Activated naive CD8-positive, alpha-beta T cell treated with anti-CD3 and anti-CD28 coated beads, Interleukin-2, amount 50 U/mL, for 16 hours (primary cell): ENCODE measurements at places on chromosomes 1 and 21.

DNA sequence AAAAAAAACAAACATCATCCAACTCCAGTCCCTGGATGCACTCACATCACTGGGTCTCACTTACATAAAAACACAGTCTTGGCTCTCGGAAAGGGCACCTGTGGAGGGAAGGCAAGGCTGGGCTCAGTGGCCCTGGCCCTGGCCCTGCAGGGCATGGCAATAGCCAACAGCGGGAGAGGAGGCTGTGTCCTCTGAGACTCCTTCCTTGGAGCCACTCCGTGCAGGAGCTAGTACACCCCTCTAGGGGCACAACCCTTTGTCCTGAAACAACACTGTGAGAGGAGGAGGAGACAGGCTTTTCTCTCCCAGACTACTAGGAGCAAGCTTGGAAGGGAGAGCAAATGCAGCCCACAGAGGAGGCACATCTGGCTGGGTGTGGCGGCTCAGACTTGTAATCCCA is 28.0 kb downstream of the URB1 start:
- no peak for DNase-seq

DNA sequence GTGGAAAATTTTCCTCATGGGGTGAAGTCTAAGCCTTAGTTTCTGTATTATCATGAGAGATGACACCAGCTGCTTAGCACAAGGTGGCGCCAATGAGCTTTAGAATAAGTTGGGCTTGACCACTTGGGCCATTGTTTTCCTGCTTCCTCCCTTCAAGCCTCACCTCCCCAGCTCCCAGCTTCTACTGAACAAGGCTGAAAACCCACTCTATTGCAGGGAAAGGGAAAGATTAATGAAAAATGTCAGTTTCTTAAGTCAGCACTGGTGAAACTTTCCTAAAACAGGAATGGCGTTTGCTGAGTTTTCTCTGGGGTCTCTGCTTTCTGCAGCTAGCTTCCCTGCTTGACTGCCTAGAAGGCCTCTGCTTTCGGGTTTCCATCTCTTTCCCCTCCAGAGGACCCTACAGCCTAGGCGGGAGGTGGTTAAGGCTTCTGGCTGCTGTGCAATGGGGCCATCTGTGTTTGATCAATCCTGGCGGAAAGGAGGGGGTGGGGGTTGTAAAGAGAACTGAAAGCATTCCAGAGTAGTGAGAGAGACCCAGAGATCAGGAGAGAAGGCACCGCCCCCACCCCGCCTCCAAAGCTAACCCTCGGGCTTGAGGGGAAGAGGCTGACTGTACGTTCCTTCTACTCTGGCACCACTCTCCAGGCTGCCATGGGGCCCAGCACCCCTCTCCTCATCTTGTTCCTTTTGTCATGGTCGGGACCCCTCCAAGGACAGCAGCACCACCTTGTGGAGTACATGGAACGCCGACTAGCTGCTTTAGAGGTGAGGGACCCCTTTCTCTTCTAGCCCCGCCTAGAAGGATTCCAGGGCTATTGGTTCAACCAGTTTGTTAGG is at the start of gene OLFML3:
Gene OLFML3 (plus strand): TSS at position 612 of the 840 bp plus-strand sequence. CDS start 43 bp downstream, at position 655.
- no peak for DNase-seq

DNA sequence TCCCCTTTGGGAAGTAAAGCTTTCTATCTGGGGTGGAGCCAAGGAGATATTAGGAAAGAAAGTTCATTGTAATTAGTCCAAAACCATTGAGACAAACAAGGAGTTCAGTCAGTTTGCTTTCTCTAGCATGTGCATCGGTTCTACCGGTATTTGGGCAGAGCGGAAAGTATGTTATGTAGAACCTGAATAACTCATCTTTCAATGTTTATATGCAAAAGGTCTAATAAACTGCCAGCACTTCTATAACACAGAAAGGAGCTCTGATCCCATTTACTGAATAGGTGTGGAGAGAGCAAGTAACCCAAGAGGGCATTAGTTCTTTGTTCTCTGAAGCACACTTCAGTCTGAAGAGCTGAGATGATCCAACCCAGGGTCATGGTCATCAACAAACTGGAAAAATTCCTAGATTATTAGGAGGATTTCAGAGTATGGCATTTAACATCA is 3.5 kb downstream of the TGFB2 start:
- DNase-seq, result no peak

- no peak for DNase-seq
Observed at GRCh38 chr1:154755858-154756730, 114.0 kb downstream of the KCNN3 start.

DNA sequence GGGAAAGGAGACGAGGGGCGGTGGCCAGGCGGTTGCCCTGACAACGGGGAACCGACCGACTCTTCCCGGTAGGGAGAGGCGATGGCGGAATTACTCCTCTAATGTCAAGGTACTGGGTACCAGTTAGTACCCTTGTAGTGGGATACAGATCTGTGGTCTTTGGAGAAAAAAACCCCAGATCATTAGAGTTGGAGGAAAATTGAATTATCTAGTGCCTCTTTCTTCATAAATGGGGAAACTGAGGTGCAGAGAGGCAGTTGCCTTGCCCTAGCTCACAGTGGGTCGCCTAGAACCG is 545 bp upstream of the PEF1 start:
- DNase-seq, result no peak

DNA sequence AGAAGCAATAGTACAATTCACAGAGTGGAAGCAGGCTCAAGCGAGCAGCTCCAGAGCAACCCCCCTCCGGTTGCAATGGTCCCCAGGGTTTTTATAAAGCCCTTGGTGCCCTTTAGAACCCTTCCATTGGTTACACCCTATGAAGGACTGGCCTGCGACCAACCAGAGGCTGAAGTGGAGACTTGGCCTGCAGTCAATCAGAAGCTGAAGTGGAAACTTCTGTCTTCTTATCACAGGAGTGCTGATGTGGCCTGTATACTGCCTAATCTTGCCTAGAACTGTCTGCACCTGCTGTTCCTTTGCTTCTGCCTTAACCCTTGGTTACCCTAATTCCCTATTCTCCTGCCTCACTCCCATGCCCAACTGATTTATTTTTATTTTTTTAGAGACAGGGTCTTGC is 15.4 kb upstream of the FRRS1 start:
- DNase-seq, result no peak

DNA sequence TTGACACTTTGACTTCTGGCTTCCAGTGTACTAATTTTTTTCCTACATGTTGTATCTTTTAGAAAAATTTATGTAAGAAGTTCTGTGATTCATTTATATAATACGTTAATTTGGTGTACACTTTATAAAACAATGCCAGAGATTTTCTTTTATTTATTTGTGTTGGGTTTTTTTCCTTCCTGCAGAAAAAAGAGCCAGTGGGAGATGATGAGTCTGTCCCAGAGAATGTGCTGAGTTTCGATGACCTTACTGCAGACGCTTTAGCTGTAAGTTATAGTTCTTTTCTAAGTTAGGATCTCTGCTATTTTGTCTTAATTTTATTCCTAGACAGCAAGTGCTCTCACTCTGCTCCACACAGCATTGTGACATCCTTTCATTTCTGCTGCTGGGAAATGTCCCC is 14.4 kb downstream of the SARS1 start:
- DNase-seq, result no peak

GRCh38 chr1:182595641-182596240 is 6.7 kb upstream of the RNASEL start:
- DNase-seq, result peak; percentile 27

- DNase-seq, result no peak
Observed at GRCh38 chr1:186605762-186606350, 74.4 kb downstream of the PTGS2 start.

DNA sequence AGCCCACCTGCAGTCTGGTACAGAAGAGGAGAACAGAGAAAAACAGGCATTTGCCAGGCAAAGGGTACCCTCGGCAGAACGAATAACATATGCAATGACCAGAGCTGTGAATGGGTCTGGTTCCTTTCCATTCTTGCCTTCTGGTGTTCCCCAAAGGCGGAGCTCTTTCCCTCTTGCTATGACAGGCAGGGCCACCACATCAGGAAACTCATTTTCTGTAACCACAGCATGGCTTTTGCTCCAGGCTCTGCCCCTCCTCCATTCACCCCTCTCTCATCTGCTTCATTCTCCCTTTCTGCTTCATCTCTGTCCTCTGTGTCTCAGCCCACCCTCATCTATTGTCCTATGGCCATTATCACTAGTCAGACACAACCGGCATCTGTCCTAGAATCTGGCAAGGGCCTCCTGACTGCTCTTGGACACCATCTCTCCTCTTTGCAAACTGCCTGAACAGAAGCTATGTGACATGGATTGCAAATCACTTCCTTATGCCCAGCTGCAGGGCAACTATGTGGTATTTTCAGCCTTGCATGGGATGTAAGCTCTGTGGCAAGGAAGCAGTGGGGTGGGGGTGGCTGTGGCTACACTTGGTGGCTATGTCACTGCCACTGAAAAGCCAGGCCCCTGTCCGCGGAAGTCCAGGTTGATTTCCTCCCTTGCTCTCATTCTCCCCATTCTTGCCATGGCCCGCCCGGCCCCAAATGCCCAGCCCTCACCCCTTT is 78.8 kb upstream of the ABCD3 start:
- no peak for DNase-seq

DNA sequence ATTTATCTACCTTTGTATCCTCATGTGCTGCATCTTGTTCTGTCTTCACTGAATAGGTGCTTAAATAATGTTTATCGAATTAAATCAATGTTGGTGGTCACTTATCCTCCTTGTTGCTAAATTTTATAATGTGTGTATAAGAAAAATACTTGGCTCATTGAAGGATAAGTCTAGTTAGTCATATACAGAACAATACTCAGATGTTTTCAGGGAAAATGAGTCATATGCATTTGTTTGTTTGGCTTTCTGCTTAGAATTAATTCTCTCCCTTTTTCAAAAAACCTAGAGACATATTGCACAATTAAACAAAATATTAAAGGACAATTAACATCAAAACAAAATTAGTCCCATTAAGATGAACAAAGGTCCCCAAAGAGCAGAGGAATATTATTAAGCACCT is 89.0 kb downstream of the UBE2U start:
- DNase-seq, result no peak

DNA sequence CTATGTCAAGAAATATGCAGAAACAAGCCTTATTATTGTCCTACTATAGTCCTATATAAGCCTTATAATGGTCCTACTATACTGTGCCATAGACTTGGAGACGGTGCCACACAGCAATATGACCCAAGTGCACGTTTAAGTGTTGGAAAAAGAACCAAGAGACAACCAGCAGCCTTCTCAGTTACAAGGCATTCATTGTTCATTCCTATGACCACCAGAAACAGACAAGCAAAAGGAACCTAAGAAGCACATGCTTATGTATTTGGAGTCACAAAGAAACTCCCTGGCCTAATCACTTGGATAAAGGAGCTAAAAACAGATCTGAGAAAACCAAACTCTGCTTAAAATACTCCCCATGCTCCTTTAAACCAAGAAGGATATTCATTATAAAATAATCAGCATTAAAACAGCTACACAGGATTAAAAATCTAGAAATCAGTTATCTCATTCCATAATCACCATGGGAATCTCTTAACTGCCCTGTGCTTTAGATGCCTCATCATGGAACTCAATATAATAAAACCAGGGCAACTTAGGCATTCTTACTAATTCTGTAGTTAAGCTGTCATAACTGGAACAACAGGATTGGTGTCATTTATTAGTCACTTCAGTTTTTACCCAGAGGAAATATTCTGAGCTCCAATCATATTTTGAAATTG is 7.0 kb downstream of the COLGALT2 start:
- DNase-seq, result no peak

- no peak for DNase-seq
Observed at GRCh38 chr1:206049293-206049692, 3.7 kb upstream of the RHEX start.

GRCh38 chr1:192940658-192941057 is 118.5 kb downstream of the UCHL5 start:
- DNase-seq, result no peak

DNA sequence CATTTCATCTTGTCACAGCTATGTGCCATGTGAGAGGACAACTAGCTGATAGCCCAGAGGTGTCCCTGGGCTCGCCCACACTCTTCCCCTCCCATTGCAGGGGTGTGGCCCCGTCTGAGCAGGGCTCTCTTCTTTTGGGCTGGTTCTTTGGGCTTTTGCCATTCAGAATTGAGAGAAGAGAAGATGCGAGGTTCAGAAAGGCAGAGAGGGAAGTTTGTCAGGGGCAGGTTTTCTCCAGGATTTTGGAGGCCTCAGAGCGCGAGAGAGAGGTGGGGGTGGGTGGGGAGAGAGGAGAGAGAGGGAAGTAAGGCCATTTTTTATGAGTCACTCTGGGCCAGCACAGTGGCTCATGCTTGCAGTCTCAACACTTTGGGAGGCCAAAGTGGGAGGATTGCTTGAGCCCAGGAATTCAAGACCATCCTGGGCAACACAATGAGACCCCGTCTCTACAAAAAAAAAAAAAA is 5.2 kb downstream of the IFI6 start:
- no peak for DNase-seq

DNA sequence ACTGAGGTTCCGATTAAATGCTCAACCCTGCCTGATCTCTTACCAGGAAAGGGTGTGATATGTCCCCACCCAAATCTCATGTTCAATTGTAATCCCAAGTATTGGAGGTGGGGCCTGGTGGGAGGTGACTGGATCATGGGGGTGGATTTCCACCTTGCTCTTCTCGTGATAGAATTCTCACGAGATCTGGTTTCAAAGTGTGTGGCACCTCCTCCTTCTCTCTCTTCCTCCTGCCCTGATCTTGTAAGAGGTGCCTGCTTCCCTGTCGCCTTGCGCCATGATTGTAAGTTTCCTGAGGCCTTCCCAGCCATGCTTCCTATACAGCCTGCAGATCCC is 34.9 kb downstream of the RSPH1 start:
- DNase-seq, result no peak

GRCh38 chr1:221344693-221345092 is 397.2 kb downstream of the DUSP10 start:
- no peak for DNase-seq

DNA sequence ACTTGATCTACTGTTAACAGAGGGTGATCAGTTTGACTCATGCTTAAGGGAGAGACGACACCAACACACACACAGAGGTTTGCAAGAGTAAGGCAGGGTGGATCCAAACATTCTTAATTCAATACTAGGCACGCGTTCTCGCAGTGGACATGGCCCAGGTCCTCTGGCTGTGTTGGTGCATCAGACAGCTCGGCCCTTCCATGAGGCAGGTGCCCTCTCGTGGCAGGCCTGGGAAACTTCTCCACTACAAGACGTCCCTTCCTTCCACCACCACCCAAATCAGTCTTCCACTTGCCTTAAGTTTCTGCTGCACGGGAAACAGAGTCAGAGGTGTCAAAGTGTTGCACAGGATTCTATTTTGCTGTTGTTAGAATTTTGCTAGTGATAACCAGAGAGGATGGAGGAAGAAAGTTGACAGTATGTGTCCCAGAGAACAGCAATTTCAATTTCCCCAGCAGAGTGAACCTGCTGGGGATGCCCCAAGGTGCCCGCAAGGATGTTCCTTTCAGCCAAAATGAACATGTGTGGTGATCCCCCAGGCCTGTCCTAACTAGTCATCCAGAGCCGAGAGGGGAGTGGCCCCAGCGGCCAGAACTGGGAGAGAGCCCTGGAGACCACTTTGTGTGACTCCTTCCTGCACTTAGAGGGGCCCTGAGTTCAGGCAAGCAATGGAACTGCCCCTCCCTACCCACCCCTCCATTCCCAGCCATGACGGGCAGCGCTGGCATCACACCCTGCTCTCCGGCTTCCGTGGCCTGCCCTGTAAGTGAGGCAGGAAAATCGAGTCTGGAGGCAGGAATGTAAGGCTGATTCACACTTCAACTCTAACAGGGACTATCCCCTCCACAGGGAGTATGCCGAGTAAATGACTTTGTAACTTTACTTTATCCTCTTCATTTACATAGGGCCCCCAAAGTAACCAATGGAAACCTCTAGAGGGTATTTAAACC is 34.8 kb downstream of the MX1 start:
- DNase-seq, result no peak

GRCh38 chr1:243729956-243730355 is 120.1 kb downstream of the AKT3 start:
- DNase-seq, result no peak

GRCh38 chr1:75136195-75136815 is 2.1 kb downstream of the LHX8 start:
- DNase-seq, result no peak
